ENCODE measurements at places on chromosomes 7 and 10.

DNA sequence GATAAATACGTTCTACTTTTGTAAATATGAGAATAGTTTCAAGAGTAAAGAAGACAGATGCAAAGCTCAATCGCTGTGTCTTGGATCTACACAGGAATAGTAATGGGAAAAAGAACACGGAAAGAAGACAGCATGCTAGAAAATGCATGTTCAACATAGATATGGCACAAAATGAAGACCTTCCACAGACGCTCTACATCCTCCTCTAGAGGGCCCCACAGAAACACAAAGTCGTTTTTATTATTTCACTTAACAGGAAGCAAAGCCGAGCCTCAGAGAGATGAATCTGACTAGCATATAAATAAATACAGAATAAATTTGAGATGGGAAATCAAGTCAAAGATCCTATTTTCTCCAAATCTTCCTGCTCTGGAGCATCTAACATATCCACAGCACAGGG, 292.6 kb downstream of the PARD3 start:
- no peak for DNase-seq

DNA sequence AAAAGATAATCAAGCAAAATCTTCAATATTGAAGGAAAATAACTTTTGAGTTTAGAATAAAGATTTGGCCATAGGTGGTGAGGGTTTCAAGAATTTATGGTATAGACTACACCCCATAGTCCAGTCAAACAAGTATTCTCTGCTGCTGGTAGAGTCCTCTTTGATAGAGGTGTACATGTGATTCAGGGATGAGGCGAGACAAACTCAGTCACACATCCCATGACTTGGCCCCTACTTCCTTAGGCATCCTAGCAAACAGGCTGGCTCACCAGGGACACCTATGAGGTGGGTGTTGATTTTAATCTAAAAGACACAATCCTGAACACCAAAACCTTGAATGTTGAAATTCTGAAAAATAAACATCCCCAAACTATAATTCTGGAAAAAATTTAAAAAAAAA, 78.1 kb upstream of the SLC25A13 start:
- no peak for DNase-seq

DNA sequence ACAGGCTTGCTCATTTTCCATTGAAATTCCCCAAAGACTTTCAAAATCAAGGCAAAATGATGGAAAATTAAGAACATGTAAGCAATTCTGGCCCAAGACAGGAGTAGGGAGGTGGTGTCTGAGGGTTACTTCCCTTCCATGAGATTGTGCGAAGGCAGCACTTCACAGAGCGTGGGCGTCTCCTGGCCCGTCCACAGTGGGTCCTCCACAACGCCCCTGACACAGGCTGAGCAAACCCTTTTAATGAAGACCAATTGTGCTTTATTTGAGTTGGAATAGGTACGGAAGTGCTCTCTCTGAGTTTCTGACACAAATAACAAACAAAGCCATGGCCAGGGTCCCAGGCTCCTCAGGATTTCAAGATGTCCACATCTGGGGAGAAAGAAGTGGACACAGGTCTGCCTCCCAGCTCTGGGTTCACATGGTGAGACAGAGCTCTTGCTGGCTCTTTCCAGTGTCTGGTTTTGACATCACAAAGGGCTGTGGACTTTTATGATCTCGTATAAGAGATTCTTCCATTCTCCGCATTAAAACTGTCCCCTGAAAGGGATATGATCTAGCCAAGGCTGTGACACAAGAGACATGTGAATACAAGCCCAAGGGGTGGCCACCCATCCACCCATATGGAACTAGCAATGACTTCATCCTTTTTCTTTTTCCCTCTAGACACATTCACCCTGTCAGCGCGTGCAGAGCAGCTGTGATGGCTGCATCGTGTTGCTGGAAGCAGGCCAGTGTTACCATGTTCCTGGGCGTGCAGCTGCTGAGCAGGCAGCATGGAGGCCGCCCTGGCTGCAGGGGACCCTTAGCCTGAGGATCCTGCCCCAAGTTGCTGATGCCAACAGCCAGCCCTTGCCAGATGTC, 145.6 kb downstream of the ADAM12 start:
- DNase-seq = no peak

GRCh38 chr10:131112691-131113090, 198.8 kb downstream of the TCERG1L start:
- no peak for DNase-seq

GRCh38 chr10:35331894-35332640, 4.2 kb upstream of the CCNY start:
- DNase-seq = no peak

DNA sequence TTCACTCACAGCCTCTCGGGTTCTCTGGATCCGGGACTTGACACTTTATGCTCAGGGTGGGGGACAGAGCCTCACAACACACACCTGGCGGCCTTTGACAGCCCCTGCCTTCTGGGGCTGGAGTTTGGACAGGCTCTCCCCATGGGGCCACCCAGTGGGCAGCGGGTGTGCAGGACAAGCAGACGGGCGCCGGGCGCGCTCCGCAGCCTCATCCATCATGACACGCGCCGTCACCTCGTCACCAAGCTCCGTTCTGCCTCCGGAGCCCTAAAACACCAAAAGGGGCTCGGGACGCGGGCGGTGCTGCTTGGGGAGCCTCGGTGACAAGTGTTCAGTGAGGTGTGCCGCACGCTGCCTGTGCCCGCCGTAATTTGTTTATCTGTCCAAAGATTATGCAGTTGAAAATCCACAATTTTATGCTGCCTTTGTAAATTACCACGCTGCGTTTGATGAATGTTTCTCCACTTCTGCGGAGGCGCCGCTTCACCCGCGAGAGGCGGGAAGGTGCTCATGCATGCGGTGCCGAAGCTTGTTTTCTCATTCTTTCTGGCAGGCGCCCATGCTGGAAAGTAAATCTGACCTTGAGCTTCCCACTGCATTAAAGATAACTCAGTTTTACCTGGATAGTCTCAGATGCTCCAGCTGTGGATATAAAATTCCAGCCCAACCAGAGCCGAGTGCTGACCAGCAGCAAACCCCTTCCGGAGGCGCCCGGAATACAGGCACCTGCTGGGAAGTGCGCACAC, 6.2 kb downstream of the NKX6-2 start:
- DNase-seq = no peak

- DNase-seq = no peak
Measured at GRCh38 chr7:99860281-99861127, 16.3 kb downstream of the OR2AE1 start.

GRCh38 chr10:93579089-93579488, 12.6 kb downstream of the FFAR4 start:
- DNase-seq = no peak

DNA sequence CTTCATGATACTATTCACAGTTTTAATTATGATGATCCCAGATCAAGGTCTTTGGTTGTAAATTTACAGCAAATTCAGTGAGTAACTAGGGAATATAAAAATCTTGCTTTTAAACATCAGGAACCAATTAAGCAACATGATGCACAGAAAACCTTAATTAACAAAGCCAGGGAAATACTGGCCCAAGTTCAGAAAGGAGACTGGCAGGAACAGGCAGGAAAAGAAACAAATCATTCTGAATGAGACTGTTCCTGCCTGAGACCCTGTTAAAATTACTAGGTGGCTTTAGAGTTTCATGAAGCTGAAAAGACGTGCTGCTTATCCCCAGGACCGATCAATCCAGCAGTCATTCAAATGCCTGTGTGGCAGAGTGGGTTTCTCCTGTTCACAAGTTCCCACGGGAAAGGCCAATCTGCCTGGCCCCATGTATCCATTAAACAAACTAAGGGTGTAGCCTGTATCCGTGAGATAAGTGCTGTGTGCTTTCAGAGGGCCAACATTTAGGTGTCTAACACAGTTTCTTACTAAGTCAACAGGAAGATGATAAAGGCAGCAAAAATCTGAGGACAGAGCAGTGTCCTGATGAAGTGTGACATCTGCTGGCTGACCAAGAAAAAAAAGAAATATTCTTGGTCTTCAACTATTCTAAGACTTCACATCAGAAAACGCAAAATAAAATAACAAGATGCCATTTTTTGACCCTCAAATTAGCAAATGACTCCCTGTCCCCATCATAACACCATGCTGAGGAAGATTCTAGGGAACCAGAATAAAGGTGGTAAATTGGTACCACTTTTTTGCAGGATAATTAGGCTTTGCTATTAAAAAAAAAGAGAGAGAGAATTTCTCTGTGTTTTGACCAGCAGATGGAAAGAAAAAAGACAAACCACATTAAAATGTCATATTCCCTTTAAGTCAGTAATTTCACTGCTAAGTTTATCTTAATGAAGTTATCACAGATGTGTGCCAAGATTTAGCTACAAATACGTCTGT, 34.2 kb downstream of the PUS7 start:
- DNase-seq = no peak

- DNase-seq = no peak
Measured at GRCh38 chr10:102758240-102758932, 14.6 kb downstream of the WBP1L start.

GRCh38 chr10:47020471-47020870, 109.2 kb downstream of the PTPN20 start:
- DNase-seq = no peak

GRCh38 chr7:35035511-35035961, 1.7 kb downstream of the DPY19L1 start:
- no peak for DNase-seq

GRCh38 chr7:85573844-85574243, 387.0 kb upstream of the SEMA3D start:
- DNase-seq = no peak

DNA sequence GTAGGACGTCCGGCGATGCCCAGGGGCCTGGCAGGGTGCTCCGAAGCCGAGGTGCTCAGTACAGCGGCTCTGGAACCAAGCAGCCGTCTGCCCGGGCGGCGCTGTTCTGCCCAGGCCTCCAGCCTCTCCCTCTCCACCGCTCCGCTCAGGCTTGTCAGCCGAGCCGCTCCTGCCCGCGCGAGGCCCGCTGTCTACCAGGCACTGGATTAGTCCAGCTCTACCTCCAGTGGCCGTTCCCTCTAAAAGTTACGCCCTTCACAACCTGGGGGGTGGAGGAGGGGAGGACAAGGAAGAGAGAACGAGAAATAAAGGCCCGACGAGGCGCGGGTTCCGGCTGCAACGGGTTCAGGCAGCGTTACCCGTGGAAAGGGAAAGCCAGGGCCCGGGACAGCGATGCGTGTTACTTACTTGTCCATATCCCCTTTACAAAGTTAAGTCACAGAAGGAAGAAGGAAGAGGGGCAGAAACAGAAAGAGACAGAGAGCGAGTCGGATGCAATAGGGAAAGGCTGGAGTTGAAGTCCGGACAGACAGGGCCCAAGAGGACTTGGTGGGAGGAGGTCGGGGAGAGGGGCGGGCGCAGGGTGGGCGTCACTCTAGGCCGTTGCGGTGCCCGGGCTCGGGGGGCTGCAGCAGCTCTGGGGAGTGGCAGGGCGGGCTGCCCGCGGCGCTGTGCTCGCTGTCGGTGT, 2.8 kb downstream of the SP8 start:
- DNase-seq = no peak

DNA sequence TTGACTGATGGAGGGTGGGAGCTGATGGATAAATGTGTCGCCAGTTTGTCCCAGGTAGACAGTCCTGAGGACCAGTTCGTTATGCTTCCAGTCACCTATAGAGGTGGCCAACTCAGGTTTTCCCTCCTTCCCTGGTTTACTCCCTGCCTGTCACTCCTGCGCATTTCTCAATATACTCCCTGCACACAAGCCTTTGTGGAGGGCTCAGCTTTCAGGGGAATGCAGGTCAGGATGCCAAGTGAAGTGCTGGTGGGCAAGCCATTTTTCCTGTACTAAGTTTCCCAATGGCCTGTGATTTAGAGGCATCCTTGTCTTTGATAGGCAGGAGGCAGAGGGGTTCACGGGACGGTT, 473.5 kb upstream of the ZMIZ1 start:
- peak; percentile 46 for DNase-seq

DNA sequence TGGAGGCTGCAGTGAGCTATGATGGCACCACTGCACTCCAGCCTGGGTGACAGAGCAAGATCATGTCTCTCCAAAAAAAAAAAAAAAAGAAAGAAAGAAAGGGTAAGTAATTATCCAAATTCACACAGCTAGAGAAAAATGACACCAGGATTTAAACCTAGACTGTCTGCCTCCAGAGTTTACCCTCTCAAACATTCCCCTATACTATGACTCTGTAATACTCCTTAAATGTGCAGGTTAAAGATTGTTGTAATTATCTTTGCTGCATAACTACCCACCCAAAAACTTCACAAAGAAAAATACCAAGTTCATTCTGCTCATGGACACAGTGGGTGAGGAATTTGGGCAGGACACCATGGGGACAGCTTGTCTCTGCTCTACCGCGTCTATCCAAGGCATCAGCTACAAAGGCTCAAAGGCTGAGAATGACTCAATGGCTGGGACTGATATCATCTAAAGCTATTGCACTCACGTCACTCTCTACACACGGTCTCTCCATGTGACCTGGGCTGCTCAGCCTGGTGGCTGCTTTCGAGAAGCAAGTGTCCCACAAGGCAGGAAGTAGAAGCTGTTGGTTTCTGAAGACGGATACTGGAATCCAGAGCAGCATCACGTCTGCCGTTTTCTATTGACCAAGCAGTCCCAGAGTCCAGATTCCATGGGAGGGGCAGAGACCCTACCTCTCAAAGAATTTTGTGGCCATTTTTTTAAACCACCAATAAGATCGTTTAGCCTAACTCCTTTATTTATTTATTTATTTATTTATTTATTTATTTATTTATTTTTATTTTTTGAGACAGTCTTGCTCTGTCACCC, 185.7 kb upstream of the AUTS2 start:
- DNase-seq = no peak

GRCh38 chr10:42983591-42983990, 93.3 kb upstream of the RET start:
- DNase-seq = peak; percentile 84

DNA sequence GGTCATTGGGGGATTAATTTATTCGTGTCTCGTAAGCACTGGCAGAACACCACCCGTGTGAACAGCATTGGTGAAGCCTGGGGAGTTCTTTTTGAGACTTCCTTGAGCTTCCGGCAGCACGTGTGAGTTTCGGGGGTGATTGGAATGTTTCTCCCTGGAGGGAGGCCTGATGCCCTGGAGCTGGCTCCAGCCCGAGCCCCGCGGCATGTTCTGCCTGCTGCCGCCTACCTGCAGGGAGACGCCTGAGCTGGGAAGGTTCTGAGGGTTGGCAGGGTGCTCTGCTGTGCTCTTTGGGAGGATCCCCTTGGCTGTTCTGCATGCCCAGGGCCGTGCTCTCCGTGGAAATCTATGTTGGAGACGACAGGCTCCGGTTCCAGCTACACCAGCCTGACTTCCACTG, 159.3 kb downstream of the MGMT start:
- DNase-seq = peak; percentile 78

- DNase-seq = no peak
Measured at GRCh38 chr10:60940446-60940845, 3.5 kb downstream of the RHOBTB1 start.

GRCh38 chr7:76050545-76050944, 2.6 kb downstream of the MDH2 start:
- DNase-seq = no peak

- DNase-seq = no peak
Measured at GRCh38 chr7:106282390-106282789, 2.4 kb downstream of the NAMPT start.

DNA sequence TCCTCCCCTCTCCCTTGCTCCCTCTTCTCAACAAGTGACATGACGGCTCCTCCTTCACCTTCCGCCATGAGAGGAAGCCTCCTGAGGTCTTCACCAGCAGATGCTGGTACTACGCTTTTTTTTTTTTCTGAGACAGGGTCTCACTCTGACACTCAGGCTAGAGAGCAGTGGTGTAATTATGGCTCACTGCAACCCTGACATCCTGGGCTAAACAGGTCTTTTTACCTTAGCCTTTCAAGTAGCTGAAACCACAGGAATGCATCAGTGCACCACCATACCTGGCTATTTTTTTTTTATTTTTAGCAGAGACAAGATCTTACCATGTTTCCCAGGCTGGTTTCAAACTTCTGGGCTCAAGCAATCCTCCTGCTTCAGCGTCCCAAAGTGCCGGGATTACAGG, 43.6 kb downstream of the MDH2 start:
- no peak for DNase-seq

Measured in vagina (tissue), 2 donors.